Neuronal stem cell (in vitro differentiated cells): ENCODE measurements at places on chromosomes 16 and 17.

DNA sequence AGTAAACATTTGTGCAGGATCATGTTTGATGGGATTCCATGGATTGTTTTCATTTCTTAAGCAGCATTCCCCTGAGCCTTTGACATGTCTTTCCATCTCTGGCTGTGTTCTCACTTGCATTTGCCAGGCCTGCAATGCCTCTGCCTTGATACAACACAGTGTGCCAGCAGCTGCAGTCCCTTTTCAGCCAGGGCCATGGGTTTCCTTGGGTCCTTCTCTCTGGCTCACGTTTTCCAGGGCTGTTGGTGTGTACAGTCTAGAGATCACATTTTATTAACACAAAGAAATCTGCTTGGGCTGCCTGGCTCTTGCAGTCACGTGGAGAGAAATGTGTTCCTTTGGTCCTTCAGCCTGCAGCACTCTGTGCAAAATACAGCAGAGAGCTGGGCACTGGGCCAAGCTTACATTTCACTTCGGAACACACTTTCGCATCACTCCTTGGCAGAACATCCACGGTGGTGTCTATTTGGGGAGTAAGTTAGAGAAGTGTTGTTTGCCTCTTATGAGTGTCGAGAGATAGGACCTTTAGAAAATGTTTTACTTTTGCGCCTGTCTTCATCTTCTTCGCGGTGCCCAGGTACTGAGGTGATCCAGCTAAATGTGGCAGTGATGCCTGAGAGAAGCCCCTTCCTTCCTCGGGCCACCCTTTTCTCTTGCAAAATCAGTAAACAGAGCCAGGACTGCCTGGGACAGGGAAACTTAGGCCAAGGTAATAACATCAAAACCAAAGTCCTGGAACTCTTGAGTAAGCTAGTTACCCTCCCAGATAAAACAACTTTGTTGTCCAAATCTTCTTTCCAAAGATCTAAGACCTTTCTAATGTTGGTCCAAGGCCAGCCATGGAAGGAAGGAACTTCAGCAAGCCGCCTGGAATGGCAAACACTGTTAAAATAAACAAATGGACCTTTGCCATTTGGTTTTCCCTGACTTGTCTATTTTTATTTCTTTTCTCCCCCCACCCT is 20.9 kb downstream of the HLF start:
- DNase-seq: no peak

GRCh38 chr17:80751946-80752581 is 207.4 kb downstream of the RPTOR start:
- DNase-seq: peak; percentile 30

- no peak for DNase-seq
Measured at GRCh38 chr17:35372846-35373533, 431 bp downstream of the SLFN11 start.

- no peak for DNase-seq
Measured at GRCh38 chr16:30375864-30376263, 1.3 kb downstream of the MYL11 start.

- no peak for DNase-seq
Measured at GRCh38 chr17:16361874-16362273, 8.6 kb upstream of the CENPV start.

DNA sequence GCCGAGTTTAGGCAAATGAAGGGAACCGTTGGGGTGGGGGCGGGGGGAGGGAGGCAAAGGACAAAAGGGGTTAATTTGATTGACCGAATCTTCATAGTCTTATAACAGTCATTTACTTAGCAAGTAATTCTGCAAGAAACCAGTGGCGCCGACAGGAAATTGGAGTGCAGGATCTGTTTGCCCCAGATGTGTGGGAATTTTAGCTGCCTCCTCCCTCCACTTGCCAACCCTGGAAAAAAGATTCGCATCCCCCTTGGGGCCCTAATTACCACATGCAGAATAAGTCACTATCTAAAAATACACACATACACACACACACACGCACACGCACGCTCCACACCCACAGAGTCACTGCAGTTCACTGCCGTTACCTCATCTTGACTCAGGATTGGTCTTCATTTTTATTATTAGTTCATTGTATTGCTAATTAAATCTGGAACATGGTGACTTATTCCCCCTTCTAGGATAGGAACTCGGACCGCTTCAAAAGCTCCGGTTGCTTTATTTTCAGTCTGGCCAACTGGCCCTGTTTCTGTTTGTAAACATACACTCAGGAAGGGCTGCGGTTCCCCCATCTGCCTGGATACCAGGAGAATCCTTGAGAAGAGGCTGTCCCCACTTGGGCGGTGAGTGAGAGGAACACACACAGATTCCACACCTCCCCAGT is 241.6 kb upstream of the SALL1 start:
- no peak for DNase-seq

DNA sequence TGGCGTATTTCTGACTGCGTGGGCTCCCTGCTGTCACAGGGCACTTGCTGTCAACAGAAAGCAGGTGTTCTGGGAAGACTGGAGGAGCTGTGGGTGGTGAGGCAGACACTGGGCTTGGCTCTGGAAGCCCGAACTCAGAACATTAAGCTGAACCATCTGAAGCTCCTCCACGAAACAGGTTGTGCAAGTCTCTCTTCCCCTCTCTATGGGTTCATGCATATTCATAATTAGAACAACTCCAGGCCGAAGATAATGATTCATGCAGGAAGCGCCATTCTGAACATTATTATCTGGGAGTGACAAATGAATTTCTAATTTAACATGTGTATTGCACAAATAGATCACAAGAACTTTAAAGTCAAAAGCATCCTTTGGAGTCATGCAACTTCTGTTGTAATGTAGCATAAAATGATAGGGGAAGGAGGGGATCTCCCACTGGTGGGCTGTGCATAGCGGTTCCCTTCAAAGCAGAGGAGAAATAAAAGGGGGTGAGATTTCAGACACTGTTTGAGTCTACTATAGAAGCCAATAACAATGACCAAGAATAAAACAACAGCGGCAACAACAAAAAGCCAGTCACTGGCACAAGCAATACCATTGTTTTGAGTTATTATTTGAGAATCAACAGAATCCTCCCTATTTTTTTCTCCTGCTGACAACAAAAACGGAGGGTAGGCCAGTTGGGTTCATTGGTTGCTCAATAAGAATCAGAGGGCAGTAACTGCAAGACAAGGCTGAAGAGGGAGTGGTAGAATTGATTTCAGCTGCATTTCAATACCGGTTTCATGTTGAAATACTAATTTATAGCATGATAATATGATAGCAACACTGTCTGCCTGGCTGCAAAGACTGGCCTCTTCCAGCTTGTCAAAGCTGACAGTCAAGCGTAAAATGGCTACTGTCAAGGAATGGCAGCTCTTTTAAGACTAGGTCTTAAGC is 407.3 kb downstream of the XYLT1 start:
- no peak for DNase-seq

- DNase-seq: no peak
Measured at GRCh38 chr17:65121916-65122806, 15.0 kb upstream of the RGS9 start.

GRCh38 chr17:67178555-67178954 is 66.4 kb downstream of the HELZ start:
- no peak for DNase-seq

DNA sequence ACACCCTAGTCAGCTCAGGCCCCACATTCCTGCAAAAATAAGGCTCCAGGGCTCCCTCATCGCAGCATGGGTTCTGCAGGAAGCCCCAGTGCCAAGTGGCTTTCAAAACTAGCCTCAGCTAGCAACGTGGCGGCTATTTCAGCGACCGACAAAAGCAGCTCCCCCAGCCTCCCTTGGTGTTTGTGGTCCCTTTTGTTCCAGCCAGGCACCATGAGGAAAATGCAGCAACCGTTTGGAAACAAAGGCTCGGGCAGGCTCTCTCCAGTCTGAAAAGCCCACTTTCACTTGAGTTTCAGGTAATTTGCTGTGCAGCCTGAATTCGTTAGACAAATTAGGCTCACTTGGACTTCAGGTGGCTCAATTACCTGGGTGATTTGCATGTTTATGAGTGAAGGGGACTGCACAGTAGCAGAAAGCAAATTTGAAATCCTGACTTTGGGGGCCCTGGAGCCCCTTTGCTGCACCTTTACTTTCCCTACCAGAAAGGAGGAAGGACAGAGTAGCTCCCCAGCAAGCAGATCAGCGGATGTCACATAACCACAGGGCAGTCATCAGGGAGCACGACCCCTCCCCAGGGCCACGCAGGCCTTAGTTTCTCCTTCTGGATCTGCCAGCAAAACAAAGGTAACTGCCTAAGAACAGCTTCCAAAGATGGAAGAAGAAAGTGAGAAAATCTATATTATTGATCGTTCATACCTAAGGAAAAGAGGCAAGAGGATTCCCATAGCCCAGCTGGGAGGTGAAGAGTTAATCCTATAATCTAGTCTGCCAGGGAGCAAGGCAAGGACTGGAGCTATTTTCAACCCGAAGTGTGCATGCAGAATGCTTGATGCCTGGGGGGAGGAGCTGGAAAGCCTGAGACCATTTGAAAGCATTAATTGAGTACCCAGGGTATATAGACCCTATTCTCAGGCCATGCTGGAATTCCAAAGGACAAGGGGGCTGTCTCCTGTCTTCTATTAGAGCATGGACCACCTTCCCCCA is 143.1 kb upstream of the SDK2 start:
- DNase-seq: peak; percentile 59

DNA sequence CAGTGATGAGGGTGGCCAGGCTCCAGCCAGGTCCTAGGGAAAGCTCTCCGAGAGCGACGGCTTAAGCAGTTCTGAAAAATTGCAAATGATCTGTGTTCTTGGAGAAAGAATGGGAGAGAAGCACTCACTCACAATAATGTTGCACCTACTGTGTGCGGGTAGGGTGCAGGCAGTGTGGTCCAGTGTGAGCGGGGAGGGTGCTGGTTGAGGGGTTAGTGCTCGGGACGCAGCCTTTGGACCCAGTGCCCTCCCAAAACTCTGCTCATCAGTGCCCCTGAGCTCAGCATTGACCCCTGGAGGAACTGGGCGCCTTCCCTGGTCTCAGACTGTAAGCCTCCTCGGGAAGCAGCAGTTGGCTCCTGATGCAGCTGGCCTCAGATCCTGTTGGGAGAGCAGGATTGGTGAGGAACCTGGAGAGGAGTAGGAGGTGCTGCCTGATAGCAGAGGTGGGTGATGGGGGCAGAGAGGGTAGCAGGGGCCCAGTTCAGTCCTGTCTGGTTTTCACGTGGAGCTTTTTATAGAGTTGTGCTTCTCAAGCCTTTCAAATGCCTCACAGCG is 23.6 kb upstream of the ZNF750 start:
- no peak for DNase-seq

GRCh38 chr17:14337596-14338079 is 36.8 kb downstream of the HS3ST3B1 start:
- no peak for DNase-seq

GRCh38 chr16:3004781-3005284 is 7.9 kb upstream of the CLDN9 start:
- DNase-seq: no peak

GRCh38 chr17:7060165-7060891 is 16.4 kb upstream of the SLC16A11 start:
- DNase-seq: no peak

DNA sequence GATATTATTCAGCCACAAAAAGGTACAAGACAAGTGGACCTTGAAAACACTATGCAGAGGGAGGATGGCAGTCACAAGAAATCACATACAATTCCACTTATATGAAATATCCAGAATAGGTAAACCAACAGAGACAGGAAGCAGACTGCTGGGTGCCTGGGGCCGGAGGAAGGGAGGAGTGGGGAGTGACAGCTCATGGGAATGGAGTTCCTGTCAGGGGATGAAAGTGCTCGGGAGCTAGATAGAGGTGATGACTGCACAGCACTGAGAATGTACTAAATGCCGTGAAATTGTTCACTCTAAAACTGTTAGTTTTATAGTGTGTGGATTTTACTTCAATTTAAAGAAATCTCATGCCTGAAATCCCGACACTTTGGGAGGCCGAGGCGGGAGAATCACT is 74.2 kb upstream of the MED9 start:
- no peak for DNase-seq

DNA sequence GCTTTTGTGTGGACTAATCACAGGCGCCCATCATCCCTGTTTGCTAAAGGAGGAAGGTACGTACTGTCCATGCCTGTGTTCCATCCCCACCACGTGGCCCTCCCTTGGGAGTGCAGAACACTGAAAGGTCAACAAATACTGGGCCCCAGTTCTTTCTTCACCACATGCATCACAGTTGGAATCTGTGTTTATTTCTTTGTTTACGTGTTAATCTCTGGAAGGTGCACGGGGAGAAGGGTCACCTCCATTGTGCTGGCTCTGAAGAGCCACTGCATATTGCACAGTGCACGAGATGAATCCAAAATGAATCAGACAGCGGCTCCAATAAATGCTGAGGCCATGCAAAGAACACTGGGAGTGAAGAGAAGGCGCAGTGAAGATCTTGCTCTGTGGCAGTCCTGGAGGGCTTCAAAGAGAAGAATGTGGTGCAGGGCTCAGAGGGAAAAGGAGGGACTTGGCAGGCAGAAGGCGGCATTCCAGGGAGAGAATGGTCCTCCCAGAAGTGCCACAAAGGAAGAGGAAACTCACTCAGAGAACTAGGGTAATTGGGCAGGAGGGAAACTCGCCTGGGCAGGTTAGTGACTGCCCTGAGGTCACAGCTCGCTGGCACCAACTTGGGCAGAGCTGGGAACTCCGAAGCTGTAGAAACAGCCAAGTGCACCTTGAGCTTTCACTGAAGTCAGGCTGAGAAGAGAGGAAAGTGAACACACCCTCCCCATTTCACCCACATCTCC is 3.7 kb downstream of the RPH3AL start:
- no peak for DNase-seq

DNA sequence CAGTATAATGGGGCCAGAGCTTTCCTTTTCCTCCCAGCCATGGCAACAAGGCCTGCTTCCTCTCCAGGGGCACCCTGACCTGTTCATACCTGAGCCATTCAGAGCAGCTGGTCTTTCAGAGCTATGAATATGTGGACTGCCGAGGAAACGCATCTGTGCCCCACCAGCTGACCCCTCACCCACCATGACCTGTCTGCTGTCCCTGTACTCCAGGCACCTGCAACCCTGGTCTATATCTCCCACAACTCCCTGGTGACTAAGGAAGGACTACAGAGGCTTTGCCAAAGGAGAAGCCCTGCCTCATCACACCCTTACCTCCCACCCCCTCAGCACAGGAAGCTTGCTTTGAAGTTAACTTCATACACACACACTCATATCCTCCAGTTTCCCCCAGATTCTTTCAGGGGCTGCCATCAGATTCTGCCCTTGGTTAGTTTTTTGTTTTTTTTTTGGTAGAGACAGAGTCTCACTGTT is 6.0 kb downstream of the TMEM106A start:
- DNase-seq: no peak

GRCh38 chr17:79700592-79700991 is 30.2 kb upstream of the ENPP7 start:
- no peak for DNase-seq

DNA sequence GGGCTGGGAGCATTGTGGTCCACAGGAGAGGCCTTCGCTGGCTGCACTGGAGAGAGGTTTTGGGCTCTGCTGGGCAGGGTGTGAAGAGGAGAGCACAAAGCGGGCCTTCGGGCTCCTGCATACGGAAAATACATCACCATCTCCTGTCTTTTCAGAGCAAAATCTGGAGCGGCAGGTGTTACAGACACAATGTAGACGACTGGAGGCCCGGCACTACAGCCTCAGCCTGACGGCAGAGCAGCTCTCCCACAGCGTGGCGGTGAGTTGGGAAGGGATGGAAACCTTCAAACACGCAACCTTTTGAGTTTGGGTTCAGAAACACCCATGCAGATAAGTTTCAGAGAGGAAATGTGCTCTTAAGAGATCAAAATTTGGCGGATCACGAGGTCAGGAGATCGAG is 17.9 kb downstream of the GINS2 start:
- DNase-seq: no peak
